ENCODE measurements at places on chromosomes 4 and X.

GRCh38 chr4:102647117-102647516 lies 113.7 kb downstream of the MANBA start:
- DNase-seq, result no peak

DNA sequence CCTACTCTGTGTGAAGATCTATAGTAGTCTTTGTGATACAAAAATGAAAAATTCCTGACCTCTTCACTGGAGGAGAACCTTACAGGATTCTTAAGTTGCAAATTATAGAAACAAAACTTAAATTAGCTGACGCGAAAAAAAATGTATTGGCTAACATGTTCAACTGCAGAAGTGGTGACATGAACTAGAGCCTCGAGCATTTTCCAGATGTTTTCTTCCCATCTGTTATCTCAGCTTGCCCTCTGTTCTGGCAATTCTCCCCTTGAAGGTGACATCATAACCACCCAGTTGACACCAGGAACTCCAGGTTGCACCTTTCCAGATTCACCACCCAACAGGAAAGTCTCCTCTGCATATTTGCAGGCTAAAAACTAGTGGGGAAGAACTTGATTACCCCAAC lies 222.4 kb downstream of the KDR start:
- no peak for DNase-seq

GRCh38 chr4:124262211-124263179 lies 450.0 kb downstream of the ANKRD50 start:
- DNase-seq, result peak; percentile 91

- DNase-seq, result no peak
These were observed 41.0 kb downstream of the PDK3 start for GRCh38 chrX:24506082-24506481.

- no peak for DNase-seq
These were observed 14.2 kb downstream of the SORBS2 start for GRCh38 chr4:185797596-185798338.

GRCh38 chr4:76947369-76947768 lies 2.2 kb upstream of the SEPTIN11 start:
- DNase-seq, result no peak

- no peak for DNase-seq
These were observed 58.7 kb upstream of the DHX15 start for GRCh38 chr4:24642981-24643547.

- DNase-seq, result no peak
These were observed 22.0 kb downstream of the ASB11 start for GRCh38 chrX:15293451-15293850.

- no peak for DNase-seq
These were observed 6.8 kb downstream of the ANXA3 start for GRCh38 chr4:78558410-78558809.

GRCh38 chrX:1475881-1476280 lies 23.2 kb upstream of the ASMTL start:
- no peak for DNase-seq

DNA sequence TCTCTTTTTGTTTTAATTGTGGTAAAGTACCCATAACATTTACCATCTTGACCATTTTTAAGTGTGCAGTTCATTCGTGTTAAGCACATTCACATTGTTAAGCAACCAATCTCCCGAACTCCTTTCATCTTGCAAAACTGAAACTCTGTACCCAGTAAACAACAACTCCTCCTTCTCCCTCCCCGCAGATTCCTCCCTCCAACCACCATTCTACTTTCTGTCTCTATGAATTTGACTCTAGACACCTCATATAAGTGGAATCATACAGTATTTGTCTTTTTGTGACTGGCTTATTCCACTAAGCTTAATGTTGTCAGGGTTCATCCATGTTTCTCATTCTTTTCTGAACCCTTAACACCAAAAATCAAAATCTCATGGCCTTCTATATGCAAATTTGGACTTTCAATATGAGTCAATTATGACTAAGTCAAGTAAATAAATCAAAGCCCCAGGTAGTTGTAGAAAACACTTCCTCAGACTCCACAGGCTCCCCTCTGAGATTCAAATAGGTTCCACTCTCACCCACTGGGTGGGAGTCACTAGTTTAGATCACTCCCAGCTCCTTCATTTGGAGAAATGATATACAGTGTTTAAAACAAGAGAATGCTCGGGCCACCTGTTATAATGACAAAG lies 9.8 kb upstream of the RTL5 start:
- no peak for DNase-seq

- no peak for DNase-seq
These were observed 20.7 kb upstream of the CTSO start for GRCh38 chr4:155974476-155974749.

- peak; percentile 38 for DNase-seq
These were observed 34.6 kb downstream of the SEPTIN11 start for GRCh38 chr4:76984127-76984526.

DNA sequence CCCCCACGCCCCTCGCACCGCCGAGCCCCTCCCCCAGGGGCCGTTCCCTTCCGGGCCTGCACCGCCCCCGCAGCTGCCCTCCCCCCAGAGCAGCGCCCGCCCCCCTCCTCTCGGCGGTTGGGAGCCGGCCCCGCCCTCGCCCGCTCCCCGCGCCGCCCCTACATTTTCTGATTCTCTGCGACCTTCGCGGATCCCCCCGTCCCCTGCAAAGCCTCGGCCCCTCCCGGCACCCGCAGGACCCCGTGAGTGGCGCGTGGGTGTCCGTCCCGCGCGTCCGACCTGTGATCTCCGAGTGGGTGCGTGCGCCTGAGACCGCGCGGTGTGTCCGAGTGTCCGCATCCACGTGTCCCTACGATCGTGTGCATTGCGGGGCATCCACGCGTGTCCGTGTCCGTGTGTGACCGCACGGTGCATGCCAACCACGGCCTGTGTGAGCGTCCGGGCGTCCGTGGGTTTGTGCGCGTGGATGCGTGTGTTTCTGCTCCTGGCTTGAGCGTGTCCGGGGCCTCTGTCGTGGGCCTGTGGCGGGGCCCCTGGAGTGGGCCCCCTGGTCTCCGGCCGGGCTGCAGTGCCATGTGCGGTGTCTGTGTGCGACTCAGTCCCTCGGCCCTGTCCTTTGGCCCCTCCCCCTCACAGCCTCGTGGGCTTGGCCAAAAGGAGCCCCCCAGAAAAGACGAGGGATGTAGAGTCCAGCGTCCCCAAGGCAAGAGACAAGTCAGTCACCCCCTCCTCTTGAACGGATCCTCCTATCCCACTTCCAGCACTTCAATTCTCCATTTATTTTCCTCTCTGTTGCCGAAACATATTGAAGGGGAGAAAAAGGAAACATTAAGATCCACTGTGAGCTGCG lies 8.8 kb upstream of the NKX1-1 start:
- DNase-seq, result no peak

GRCh38 chr4:70559924-70560323 lies 32.1 kb upstream of the AMBN start:
- no peak for DNase-seq

DNA sequence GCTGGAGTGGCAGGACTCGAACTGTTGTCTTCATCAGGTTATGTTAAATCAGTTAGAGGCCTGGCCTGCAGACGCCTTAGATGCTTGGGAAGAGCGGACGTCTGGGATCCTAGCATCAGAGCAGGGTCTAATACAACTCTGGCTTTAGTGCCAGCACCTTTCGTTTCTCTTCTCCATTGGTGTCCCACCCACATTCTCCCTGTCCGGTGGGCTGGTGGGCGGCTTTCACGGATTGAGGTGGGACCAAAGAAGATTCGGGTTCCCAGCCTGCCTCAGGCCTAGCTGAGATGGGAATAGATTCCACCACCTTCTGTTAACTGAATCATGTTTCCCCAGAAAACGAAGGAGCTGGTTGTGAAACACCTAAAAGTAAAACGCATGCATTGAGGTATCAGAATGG lies 939 bp downstream of the PDK3 start:
- no peak for DNase-seq

GRCh38 chrX:115639334-115639880 lies 78.4 kb downstream of the PLS3 start:
- no peak for DNase-seq

DNA sequence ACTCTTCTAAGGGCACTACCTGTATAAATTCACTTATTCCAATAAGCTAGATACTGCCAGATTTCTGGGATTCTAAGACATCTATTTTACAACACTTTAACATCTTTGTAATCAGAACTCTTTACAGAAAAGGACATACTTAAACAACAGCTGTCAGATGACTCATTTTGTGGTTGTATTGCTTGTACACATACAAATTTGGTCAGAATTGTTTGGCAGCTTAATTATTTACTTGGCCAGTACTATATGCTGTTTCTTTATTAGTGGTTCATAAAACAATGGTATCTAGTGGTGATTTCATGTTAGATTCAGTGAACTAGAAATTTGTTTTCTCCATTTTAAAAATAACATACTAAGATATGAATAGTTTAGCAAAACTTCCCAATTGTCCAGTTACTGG lies 27.2 kb downstream of the PALLD start:
- no peak for DNase-seq

GRCh38 chr4:108751321-108751720 lies 11.5 kb downstream of the ETNPPL start:
- DNase-seq, result no peak

DNA sequence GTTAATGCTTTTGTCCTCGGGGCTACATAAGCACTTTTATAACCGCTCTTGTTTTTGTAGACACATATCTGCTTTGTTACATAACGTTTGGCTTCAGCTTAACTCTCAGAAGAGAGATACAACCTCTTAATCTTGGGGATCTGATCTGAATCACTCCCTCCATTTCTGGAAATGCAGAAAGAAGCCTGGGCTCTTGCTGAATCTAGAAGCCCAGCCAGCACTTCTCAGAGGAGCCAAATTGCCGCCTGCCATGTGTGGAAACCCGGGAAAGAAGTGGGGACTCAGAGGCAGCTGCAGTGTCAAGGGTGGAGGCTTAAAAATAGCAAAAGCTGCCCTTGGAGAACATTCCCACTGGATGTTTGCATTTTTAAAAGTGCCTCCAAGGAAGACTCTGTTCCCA lies 69.3 kb upstream of the LDB2 start:
- DNase-seq, result peak; percentile 70

- no peak for DNase-seq
These were observed 308.5 kb downstream of the CAMK2D start for GRCh38 chr4:113452868-113453620.

DNA sequence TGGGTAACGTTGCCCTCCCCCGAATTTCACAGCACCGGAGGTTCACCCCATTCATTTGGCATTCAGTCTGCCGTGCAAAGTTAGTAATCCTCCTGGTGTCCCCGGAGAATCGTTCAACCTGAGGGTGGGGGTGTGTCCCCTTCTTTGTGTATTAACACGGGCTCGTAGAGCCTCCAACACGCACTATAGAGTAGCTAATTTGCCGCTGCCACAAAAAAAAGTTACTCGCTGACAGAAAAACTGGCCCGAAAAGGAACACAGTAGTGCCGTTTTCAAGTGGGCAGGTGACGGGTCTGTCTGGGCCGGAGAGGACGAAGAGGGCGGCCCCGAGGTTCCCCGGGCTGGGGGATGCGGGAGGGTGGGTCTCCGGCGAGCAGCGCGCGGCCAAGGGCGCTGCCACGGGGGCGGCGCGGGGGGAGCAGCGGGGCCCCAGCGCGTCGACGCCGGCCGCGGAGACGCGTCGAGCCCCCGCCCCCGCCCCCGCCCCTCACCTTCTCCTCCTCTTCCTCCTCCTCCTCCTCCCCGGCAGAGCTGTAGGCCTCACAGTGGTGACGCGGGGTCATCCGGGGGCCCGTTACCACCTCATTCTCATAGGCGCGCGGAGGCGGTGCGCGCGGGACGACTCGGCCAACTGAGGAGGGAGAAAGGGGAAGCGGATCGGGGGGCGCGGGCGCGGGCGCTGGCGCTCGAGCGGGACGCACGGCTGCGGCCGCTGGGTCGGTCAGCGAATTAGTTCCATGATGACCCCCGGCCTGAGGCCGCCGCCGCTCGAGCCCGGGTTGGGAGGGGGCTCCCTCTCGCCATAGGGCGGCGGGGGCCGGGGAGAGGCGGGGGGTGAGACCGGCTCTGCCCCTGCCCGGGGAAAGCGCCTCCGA lies 571 bp downstream of the CCNI start:
- peak; percentile 80 for DNase-seq

- no peak for DNase-seq
These were observed 62.4 kb downstream of the ZNF182 start for GRCh38 chrX:47941423-47941822.

DNA sequence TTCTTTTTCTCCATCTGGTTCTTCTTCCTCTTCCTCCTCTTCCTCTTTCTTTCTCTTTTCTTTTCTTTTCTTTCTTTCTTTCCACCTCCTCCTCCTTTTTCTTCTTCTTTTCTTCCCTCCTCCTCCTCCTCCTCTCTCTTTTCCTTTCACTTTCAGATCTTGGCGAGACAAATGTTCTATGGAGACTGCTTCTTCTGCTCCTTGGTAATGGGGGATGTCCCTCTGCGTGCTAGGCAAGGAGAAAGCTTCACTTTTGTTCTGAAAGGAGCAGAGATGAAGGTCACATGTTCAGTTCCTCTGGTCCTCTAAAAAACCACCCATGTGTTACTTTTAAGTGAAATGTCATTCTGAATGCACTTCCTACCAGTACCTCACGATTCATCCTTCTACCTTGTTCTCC lies 33.2 kb downstream of the NBDY start:
- DNase-seq, result no peak

GRCh38 chrX:41005445-41005992 lies 79.7 kb upstream of the USP9X start:
- no peak for DNase-seq

GRCh38 chr4:94852616-94853015 lies 94.9 kb downstream of the BMPR1B start:
- peak; percentile 79 for DNase-seq

DNA sequence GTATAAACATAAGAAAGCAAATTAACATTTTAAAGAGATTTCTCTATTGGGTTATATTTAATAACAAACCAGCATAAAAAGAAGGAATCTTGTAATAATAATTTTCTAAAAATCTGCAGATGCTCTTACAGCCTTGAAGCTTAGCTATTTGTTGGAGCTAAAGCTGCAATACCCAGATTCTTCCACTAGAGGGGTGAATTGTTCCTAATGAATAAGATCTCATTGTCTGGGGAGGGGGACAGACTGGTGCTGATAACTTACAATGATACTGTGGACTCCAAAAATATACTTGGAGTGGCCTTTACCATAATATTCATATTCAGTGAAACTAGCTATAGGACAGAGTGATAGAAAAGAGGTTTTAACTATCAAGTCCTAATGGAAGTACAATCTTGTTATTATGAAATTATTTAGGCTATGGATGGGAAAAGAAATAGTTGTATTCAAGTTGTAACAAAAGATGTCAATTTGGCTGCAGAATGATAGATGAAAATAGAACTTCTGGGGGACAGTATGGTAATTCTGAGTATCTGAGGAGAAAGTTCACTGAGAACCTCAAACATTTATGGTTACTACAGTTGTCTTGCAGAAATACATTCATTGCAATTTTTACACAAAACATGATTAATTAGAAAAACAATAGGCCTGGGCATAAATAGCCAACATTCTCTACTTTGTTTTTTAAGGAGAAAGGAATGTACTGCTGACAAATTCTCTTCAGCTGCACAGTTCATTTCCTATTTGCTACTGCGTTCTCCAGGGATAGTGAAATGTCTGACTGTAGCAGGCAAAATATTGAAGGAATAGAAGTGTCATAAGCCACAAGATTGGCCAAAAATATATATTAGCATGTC lies 443.3 kb downstream of the GBA3 start:
- peak; percentile 36 for DNase-seq

GRCh38 chrX:146956760-146957159 lies 142.2 kb upstream of the CXorf51A start:
- DNase-seq, result no peak

All from muscle of arm (tissue), 14 donors.